ENCODE measurements at places on chromosomes 6 and 20. TPM values are rescaled to one million over a fixed set of nuclear protein-coding genes. Genes with fewer than 3 reads are reported as not detected.

The GDAP1L1 gene
- not detected for total RNA-seq

DNA sequence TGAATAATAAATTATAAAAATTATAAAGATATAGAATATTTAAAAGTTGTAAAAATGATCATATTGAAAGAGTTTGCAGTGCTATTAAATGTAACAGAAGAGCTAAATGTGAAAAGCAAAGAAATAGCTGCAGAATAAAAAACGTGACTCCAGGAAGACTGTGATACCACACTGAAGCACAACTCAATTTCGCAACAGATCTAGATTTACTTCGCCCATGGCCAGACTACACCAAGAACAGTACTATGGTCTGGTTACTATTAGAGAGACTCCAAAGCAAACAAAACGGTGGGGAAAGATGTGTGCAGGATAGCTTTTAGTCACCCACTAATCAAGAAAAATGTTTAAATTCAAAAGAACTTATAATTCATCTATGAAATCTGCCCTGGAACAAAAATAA lies 1.9 kb downstream of the CHD6 start:
- H3K36me3 ChIP-seq: no peaks in the 10 kb centered on the region
- H3K27me3 ChIP-seq: no peaks in the 10 kb centered on the region
- H3K27ac ChIP-seq: peak overlapping the region; percentile 90
- peak; percentile 67 for DNase-seq
- H3K4me3 ChIP-seq: peak overlapping the region; percentile 87

DNA sequence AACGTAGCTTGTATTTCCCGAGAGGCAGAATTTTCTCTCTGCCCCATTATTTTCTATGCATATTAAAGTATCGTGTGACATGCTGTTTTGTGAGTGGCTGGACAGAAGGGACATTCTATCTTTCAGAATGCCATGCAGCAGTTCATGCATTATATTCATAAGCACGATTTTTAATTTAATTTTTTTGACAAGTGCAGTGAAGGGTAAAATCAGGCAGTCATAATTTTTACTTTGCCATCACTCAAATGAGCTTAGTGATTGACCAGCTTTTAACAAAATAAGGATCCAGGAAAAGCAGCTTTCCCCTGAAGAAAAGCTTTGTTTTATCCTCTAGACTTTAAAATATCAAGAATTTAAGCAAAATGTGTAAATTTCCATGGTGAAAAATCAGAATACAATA lies 673.3 kb downstream of the KIF16B start:
- no peaks in the 10 kb centered on the region for H3K36me3 ChIP-seq
- H3K27me3 ChIP-seq: no peaks in the 10 kb centered on the region
- no peaks in the 10 kb centered on the region for H3K4me1 ChIP-seq

The DPPA5 gene
- total RNA-seq: not detected

- no peaks in the 10 kb centered on the region for H3K4me1 ChIP-seq
- DNase-seq: no peak
- H3K27ac ChIP-seq: no peak overlapping the region
- no peaks in the 10 kb centered on the region for H3K36me3 ChIP-seq
- no peaks in the 10 kb centered on the region for H3K27me3 ChIP-seq
Observed at GRCh38 chr20:32651537-32651936, 22.2 kb downstream of the C20orf203 start.

The SRMS gene
- not detected for total RNA-seq

The LINC00237 gene
- not detected for total RNA-seq

The SDC4 gene
- total RNA-seq: 410 TPM

The PPIL6 gene
- 3.7 TPM for total RNA-seq

The HEY2 gene
- total RNA-seq: not detected

DNA sequence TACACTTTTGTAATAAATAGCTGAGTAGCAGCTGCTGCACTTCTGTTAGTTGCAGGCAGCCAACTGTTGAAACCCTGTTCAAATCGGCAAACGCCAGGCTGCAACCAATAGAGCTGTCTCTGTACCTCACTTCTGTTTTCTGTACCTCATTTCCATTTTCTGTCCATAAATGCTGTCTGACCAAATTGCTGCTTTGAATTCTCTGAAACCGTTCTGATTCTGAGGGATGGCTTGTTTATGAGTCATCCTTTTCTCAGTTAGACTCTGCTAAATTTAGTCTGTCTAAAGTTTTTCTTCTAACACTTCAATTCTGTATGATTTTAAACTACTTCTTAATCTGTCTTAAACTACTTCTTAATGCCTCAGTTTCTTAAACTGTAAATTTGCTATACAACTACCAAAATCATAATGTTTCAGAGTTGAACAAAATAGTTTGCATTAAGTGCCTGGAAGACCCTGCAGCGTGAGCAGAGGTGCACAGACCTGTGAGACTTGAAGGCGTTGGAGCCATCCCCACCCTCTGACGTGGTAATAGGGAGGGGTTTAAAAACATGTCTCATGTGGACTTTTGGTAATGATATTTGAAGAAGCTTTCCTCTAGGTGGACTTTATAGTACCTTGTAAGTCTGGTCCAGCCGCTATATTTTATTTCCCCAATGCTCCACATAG lies 9.6 kb downstream of the BTNL2 start:
- H3K36me3 ChIP-seq: no peaks in the 10 kb centered on the region
- peak; percentile 26 for DNase-seq
- no peak overlapping the region for H3K4me3 ChIP-seq
- no peaks in the 10 kb centered on the region for H3K4me1 ChIP-seq
- no peak overlapping the region for H3K27ac ChIP-seq
- H3K27me3 ChIP-seq: 0 out of 2 replicates have a peak, but pooled peaks cover 8% of the 10 kb centered on the region

- DNase-seq: peak; percentile 23
- H3K27ac ChIP-seq: no peak overlapping the region
- H3K4me3 ChIP-seq: no peak overlapping the region
- H3K4me1 ChIP-seq: no peaks in the 10 kb centered on the region
- peaks cover 70% of the 10 kb centered on the region for H3K27me3 ChIP-seq
- H3K36me3 ChIP-seq: no peaks in the 10 kb centered on the region
Observed at GRCh38 chr6:166703149-166703710, 76.2 kb upstream of the RPS6KA2 start.

DNA sequence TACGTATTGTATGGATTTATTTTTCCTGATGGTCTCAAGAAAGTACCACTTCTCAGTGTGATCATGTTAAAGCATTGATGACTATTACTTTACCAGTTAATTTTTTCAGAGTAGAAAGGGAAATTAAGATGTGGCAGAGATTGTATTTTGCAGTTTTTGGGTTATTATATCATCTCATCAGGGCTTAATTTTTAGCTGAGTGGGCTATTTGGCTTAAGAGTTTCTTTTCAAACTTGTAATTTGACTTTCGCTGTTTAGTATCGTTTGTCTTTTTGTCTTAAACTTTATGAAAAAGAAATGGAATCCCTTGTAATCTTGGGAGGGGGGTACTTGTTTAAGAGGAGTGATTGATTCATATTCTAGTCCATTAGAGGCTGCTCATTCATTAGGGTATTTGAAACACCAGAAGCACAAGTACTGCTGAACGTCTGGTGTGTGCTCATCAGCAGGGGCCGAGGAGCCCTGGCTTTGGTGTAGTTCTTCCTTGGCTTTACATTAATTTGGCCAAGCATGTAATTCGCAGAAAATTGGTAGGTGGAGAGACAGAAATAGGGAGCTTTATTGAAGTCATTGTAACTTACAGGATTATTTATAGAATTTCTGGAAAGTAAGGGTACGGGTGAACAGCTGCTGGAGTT lies 112.4 kb downstream of the TIAM2 start:
- H3K4me1 ChIP-seq: peaks cover 16% of the 10 kb centered on the region
- H3K36me3 ChIP-seq: no peaks in the 10 kb centered on the region
- H3K4me3 ChIP-seq: no peak overlapping the region

The PLA2G7 gene
- total RNA-seq: not detected

- H3K27ac ChIP-seq: no peak overlapping the region
- no peak for DNase-seq
- H3K4me1 ChIP-seq: no peaks in the 10 kb centered on the region
- H3K4me3 ChIP-seq: no peak overlapping the region
Observed at GRCh38 chr6:112649853-112650252, 302.7 kb downstream of the RFPL4B start.

DNA sequence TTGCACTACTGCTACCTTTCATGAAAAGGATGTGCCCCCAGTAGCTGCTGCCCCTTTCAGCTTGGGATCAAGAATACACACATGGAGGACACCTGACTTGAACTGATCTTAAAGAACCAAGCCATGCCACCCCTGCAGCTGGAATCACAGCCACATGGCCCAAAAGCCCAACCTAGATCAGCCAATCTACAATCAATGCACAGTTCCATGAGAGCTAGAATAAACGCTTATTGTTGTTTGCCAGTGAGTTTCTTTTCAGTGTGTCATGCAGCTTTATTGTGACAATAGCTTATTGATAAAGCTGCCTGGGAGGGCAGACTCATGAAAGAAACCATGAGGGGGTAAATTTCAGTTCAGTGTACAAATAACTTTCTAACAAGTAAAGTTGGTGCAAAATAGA lies 397.7 kb downstream of the PTPRT start:
- DNase-seq: no peak
- no peaks in the 10 kb centered on the region for H3K27me3 ChIP-seq
- H3K27ac ChIP-seq: no peak overlapping the region
- no peaks in the 10 kb centered on the region for H3K36me3 ChIP-seq
- H3K4me1 ChIP-seq: no peaks in the 10 kb centered on the region

- H3K4me3 ChIP-seq: no peak overlapping the region
- no peaks in the 10 kb centered on the region for H3K4me1 ChIP-seq
- no peak overlapping the region for H3K27ac ChIP-seq
- H3K27me3 ChIP-seq: no peaks in the 10 kb centered on the region
Observed at GRCh38 chr6:108203189-108204112, 37.6 kb downstream of the NR2E1 start.

The NEU1 gene
- 38.3 TPM for total RNA-seq

The EYA2 gene
- total RNA-seq: not detected

The ADGRB3 gene
- not detected for total RNA-seq

DNA sequence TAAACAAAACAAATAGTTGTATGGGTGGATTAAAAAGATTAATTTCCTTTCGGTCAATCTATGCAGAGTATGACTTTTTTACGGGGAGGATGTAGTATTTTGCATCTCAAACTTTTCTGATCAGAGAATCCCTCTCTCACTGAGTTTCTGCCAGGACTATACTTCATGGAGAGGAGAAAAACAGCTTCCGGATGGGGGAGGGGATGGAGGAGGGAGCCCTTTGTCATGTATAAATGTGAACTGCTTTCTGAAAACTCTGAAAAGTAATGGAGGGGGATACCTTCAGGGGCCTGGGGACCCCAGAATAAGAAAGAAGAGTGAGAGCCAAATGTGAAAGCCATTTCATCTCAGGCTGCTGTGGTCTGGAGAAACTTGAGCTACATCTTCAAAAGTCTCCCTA lies 173.1 kb upstream of the KCNK16 start:
- DNase-seq: no peak
- no peaks in the 10 kb centered on the region for H3K36me3 ChIP-seq
- no peak overlapping the region for H3K27ac ChIP-seq
- H3K4me3 ChIP-seq: no peak overlapping the region

DNA sequence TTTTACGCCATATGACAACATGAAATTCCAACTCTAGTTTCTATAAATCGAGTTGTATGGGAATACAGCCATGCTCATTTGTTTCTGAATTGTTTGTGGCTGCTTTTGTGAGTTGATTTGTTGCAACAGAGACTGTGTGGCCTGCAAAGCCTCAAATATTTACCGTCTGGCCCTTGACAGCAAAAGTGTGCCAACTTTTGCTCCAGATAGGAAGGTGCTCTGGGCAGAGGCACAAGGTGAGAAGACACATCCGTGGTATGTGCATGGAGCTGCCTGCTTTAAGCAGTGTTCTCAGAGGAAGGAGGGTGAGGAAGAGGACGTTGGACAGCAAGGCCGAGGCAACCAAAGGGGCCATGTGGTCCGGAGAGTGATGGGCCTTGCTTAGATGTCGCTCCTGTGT lies 57.4 kb downstream of the IYD start:
- H3K4me1 ChIP-seq: no peaks in the 10 kb centered on the region
- no peak for DNase-seq
- no peaks in the 10 kb centered on the region for H3K36me3 ChIP-seq
- H3K4me3 ChIP-seq: no peak overlapping the region

- no peaks in the 10 kb centered on the region for H3K27me3 ChIP-seq
- peaks cover 51% of the 10 kb centered on the region for H3K4me1 ChIP-seq
- peak overlapping the region; percentile 54 for H3K27ac ChIP-seq
- DNase-seq: peak; percentile 73
- H3K4me3 ChIP-seq: no peak overlapping the region
- H3K36me3 ChIP-seq: no peaks in the 10 kb centered on the region
Observed at GRCh38 chr6:140846503-140847261, 1286.0 kb upstream of the GJE1 start.

DNA sequence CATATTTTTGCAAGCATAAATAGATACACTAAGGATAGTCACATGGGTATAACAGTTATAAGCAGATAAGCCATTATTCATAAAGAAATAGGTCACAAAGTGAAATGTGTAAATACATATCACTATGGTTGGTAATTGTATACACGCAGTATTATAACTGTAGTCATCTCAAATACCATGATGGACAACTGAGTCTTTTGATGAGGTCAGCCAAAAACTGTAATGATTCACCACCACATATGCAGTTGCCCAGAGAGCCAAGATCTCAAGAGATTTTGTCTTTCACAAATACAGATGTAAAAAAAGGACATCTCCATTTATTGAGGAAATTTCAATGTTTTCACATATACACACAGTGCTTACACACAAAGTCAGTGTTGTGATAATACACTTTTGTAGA lies 28.3 kb downstream of the ZNF292 start:
- peaks cover 12% of the 10 kb centered on the region for H3K4me1 ChIP-seq
- H3K4me3 ChIP-seq: no peak overlapping the region
- peak; percentile 69 for DNase-seq
- H3K27me3 ChIP-seq: no peaks in the 10 kb centered on the region
- 0 out of 2 replicates have a peak, but pooled peaks cover 4% of the 10 kb centered on the region for H3K36me3 ChIP-seq

- H3K4me1 ChIP-seq: peaks cover 18% of the 10 kb centered on the region
- H3K27ac ChIP-seq: peak overlapping the region; percentile 95
- no peaks in the 10 kb centered on the region for H3K36me3 ChIP-seq
- DNase-seq: peak; percentile 45
- H3K4me3 ChIP-seq: no peak overlapping the region
Observed at GRCh38 chr20:41330343-41330720, 10.3 kb upstream of the LPIN3 start.

Measured in GM23248 (cell line).